Temporal lobe (tissue), 4 donors: ENCODE measurements at places on chromosomes 5 and 9. TPM values are rescaled to one million over a fixed set of nuclear protein-coding genes. Genes with fewer than 3 reads are reported as not detected.

APBB3 gene
- total RNA-seq, result 26.6 TPM

ADGRV1 gene
- 150 TPM for total RNA-seq

DMRT3 gene
- not detected for total RNA-seq

ADAMTSL2 gene
- 2.7 TPM for total RNA-seq

ISL1 gene
- 0.49 TPM for total RNA-seq

C9orf50 gene
- total RNA-seq, result not detected

CDKN2B-AS1 gene
- total RNA-seq, result 0.25 TPM

FREM1 gene
- total RNA-seq, result 1.7 TPM

BASP1 gene
- total RNA-seq, result 337 TPM

SOX30 gene
- total RNA-seq, result not detected

FLT4 gene
- total RNA-seq, result 2.0 TPM

PCDHGA5 gene
- total RNA-seq, result 11.3 TPM

DMRTA1 gene
- 0.25 TPM for total RNA-seq

IFNA13 gene
- total RNA-seq, result not detected

QRFP gene
- not detected for total RNA-seq

HOMER1 gene
- total RNA-seq, result 80.2 TPM

AP3S1 gene
- total RNA-seq, result 89.5 TPM

KLF4 gene
- total RNA-seq, result 3.2 TPM

CTSV gene
- total RNA-seq, result 0.74 TPM

FOXD4L3 gene
- total RNA-seq, result not detected

SPINK6 gene
- total RNA-seq, result not detected

SPATA31C1 gene
- total RNA-seq, result not detected

SV2C gene
- 1.5 TPM for total RNA-seq

ACOT12 gene
- total RNA-seq, result 0.98 TPM

CNTFR gene
- 15.0 TPM for total RNA-seq

CTNNAL1 gene
- 6.9 TPM for total RNA-seq

MCIDAS gene
- total RNA-seq, result not detected

GNAQ gene
- total RNA-seq, result 151 TPM

BTNL8 gene
- under 0.01 TPM for total RNA-seq

VAV2 gene
- total RNA-seq, result 39.1 TPM

MZB1 gene
- total RNA-seq, result not detected

SIMC1 gene
- 12.5 TPM for total RNA-seq

PKD2L2 gene
- total RNA-seq, result under 0.01 TPM

TIGD6 gene
- total RNA-seq, result 2.7 TPM

ZDHHC11B gene
- 3.9 TPM for total RNA-seq

SEMA6A gene
- 37.1 TPM for total RNA-seq

NFIL3 gene
- total RNA-seq, result 29.5 TPM

IL4 gene
- total RNA-seq, result not detected

DIRAS2 gene
- total RNA-seq, result 31.5 TPM

EGFL7 gene
- 11.6 TPM for total RNA-seq

N4BP3 gene
- 7.4 TPM for total RNA-seq

CDH18 gene
- 6.4 TPM for total RNA-seq
